ENCODE measurements at places on chromosomes 6 and 20.
A peak's percentile ranks its signal among the peaks of the same experiment; 100 is the strongest.

DNA sequence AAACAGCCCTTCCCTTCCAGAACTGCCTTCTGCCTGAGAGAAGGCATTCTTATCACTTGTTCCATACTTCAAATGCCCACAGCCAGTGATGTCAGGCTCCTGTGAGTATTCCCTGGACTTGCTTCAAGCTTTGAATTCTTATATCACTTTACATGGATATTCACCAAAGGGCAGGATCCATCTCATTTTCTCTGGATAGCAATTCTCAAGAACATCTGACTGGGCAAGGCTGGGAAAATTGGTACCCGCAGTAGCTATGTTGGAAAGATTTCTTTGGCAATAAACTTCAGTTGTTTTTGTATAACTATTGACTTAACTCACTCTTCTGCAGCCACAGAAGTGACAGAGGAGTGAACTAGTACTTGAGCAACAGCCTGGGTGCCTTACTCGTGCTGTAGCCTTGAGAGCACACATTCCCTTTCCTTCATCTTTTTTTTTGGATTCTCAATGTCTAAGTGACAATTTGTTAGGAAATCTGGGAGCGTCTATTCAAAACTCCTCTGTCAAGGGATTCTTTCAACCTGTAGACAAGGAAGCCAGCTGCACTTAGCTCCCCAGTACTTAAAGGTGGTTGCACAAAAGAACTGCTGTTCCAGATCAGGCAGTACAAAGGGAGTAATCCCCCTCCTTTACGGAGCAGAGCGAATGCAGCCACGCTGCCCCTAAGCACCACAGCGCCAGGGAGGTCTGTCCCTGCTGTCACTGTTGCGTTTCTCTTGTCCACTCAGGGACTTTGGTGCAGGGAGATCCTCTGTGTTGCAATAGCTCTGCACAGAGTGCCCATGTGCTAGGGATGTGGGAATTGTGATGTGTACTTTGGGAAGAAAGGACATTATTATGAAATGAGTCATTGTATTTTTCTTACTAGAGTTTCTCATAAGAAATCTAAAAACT lies 69.6 kb downstream of the JAG1 start:
- peak; percentile 62 for DNase-seq

GRCh38 chr20:24542721-24543120 lies 73.3 kb downstream of the SYNDIG1 start:
- no peak for DNase-seq

DNA sequence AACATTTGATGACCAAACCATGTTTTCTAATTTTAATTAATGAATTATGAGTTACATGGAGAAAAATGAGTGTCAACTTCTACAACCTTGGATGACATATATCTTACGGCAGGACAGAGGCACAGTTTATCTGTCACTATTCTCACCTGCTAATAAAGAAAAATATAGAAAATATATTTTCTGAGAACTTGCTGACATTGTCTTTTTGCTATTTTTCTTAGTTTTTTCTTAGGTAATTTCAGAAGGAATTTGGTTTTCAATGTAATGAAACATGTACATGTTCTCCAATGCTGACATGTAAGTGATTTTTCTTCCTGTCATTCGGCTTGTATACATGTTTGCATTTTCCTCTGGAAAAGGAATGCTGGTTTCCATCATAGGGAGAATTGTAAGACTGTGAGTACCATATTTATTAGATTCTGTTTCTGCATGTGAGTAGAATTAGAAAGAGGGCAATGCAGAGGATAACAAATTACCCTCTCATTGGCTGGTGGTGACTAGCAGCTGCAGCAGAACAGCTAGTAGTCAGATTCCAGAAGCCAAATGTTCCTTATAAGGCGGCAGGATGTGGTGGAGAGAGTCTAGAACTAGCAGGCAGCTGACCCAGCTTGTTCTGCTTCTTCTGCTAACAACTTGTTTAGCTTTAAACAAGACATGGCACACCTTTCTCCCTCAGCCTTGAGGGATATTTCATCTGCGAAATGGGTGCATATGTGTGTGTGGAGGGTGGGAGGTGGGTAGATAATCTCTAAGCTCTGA lies 132.8 kb upstream of the SPACA1 start:
- DNase-seq: no peak

DNA sequence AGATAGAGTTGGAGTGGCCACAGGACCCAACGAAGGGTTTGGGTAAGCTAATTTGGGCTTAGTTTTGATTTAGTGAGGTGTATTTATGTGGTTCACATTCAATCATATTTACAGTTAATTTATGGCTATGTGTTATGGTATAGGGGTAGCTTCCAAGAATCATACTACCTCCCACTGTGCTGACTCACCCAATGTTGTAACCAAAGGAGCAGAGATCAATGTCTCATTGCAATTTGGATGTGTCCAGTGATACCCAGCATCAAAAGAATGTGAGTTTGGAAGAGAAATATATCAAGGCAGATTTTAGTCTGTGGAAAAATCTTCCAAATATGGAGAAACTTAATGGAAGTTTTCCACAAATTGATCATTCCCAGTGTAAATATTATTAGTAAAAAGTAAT lies 25.3 kb upstream of the SMIM8 start:
- no peak for DNase-seq

- no peak for DNase-seq
These were observed 2.5 kb upstream of the SNX3 start for GRCh38 chr6:108263371-108263770.

DNA sequence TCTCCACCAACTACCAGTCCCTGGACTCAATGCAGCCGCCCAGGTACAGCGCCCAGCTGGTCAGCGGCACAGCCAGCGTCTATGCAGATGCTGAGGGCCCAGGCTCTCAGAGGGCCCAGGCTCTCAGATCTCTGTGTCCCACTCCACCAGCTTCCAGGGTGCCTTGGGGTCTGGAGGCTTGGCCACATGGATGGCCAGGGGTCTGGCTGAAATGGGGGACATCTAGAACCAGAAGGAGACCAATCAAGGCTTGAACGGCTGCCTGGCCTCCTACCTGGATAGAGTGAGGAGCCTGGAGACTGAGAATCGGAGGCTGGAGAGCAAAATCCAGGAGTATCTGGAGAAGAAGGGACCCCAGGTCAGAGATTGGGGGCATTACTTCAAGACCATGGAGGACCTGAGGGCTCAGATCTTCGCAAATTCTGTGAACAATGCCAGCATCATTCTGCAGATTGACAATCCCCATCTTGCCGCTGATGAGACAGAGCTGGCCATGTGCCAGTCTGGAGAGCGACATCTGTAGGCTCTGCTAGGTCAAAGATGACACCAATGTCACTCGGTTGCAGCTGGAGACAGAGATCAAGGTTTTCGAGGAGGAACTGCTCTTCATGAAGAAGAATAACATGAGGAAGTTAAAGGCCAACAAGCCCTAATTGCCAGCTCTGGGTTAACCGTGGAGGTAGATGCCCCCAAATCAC lies 44.1 kb upstream of the GRM4 start:
- no peak for DNase-seq

- no peak for DNase-seq
These were observed 58.3 kb upstream of the MAP3K4 start for GRCh38 chr6:160933256-160933655.

- DNase-seq: no peak
These were observed 215.0 kb upstream of the SHLD1 start for GRCh38 chr20:5535125-5535756.

- no peak for DNase-seq
These were observed 40.4 kb downstream of the MAPK14 start for GRCh38 chr6:36068012-36068392.

DNA sequence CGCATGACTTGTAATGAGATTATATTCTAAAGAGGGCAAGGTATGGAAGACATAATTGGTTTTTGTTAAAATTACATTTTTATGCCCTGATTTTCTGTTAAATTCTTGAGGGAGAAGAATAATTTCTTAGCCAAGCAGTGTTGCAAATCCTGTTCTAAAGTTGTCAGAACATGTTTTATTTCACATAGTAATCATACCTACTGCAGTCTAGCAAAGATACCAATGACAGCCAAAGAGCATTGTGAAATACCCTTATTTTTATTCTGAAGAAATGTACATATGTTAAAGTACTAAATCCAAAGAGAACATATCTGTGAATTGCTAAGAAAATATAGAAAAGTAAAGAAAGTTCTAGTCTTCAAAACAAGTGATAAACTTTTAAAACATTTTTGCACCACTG lies 39.6 kb upstream of the SMIM8 start:
- DNase-seq: no peak

- no peak for DNase-seq
These were observed 40.1 kb upstream of the DYNLRB1 start for GRCh38 chr20:34475979-34476736.

GRCh38 chr6:38549180-38549579 lies 90.5 kb downstream of the BTBD9 start:
- no peak for DNase-seq

DNA sequence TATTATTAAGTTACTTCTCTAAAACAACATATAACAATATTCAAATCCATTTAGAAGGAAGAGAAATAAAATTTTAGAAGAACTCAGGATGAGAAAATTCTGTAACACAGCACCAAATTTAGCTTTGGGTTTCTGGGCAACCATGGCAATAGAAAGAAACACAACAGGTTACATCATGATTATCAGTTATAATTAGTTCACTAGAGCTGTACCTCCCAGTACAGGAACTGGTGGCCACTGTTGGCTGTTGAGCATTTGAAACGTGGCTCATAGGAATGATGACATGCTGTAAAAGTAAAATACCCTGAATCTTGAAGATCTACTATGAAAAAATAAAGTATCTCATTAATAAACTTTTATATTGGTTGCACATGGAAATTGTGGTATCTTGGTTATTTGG lies 23.7 kb upstream of the MAP3K4 start:
- DNase-seq: no peak

- DNase-seq: peak; percentile 38
These were observed 29.2 kb downstream of the TAF11 start for GRCh38 chr6:34858681-34859080.

DNA sequence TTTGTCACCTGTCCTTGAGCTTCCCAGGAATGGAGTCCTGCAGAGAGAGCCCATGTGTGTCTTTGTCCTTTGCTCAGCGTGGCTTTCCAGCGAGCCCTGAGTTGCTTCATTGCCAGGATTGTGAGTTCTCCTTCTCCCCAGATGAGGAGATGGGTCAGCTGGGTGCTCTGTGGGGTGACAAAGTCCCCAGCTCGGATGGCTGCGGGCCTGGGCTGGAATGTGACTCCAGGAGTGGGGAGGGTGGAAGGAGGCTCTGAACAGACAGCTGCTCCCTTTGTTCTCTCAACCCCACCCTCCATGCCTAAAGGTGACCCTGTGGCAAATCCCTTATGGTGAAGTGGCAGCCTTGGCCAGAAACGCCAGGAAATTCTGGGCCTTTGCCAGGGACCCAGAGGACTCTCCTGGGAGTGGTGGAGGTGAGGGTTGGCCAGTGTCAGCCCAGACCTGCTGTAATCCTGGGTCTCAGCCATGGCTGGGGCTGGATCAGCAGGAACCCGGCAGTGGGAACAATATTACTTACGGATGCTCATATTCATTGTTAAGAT lies 44.4 kb upstream of the CST5 start:
- no peak for DNase-seq

- DNase-seq: peak; percentile 92
These were observed 36.2 kb upstream of the RGS17 start for GRCh38 chr6:153167061-153167891.

Measured in RKO (cell line).